ENCODE measurements at places on chromosomes 16 and 17.

DNA sequence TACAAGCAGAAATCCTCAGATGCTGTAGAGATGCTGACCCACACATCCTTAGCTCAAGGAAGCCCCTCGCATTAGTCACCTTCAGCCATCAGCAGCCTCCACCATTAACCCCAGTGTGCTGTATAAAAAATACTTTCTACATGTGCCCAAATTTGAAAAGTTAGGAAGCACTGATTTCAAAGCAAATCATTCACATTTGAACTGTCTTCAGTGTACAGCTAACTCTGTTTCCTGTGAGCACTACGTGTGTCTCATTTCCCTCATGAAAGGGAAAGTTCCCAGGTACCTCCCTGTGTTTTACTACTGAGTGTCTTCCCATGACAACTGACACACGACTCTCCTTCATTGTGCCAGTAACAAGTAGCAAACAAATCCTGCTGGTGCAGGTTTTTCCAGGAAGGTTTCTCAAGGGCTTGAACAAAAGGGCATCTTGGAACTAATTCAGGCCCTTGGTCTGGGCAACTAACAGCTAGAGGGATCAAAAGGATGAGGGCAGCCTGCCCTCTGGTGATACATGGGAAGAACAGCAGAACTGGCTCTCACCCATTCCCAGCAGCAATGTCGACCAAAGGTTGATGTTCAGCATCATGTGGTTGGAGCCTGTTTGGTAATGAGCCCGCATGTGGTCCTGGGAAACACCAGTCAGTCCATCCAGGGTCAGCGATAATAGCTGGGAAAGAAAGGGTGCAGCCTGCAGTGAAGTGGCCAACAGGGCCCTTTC is 4.0 kb downstream of the SLC35B1 start:
- no peak for DNase-seq

DNA sequence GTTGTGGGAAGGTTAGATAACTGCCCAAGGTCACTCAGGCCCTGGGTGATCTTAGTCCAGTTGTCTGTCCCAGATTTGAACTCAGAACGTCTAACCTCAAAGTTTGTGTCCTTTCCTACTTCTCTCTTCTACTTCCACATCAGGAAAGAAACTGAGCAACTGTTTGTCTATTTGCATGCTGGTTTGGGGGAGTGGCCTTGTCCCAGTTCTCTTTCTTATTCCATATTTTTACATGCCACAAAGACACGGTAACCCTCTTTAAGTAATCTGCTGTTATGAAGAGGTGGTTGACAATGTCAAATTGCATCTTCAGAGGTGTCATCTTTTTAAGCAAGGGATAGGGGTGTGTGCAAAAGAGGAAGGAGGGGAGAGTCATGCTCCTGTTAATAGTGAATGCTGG is 432.5 kb downstream of the HS3ST3B1 start:
- DNase-seq = no peak

GRCh38 chr17:29844339-29845048 is 85.5 kb downstream of the SSH2 start:
- DNase-seq = no peak

DNA sequence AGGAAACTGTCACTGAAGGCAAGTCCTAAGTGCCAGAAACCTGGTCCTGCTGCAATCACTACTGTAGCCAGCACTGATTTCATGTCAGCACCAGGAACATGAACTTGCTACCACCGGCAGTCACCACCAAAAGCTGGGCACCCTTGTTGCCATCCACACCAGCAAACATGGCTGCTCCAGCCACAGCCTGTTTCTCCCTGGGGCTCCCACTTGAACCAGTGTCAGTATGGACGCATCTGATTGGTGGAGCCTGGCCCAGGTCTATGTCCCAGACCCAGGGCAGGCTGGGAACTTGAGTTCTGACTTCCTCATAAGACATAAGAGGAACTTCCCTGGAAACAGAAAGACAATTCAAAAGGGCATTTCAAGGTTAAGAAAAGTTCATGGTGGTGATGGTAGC is 56.5 kb downstream of the COPRS start:
- no peak for DNase-seq

DNA sequence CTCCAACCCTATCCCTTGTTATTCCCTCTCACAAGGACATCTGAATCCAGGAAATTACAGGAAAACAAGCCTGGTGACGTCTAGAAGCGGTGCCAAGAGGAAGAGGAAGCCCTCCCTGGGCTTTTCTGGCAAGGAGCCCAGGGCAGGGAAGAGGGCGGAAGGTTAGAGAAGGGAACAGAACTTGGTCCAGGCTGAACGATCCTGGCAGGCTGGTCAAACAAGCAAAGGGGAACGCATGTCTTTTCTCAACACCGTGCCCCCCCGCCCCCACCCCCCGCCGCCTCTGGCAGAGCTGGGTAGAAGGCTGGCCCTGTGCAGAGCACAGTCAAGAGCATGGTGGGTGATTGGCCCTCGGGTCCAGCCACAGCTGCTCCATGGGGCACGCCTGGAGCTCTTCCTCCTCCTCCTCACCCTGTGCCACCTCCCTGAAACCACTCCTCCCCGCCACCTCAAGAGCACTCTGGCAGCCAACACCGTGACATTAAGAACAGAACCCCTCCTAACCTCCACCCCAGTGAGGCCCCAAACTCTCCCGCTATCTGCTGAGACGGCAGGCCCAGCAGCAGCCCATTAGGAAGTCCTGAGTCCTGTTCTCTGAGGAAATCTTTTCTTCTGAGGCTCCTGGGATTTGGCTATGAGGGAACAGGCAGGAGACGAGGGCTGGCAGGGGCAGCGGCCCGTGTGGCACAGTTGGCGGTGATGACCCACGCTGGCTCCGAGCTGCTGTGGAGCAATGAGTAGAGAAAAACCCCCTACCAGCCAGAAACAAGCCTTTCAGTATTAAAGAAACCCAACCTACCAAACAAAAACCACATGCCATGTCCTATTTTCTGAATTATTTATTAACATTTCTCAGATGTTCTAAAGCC is 7.3 kb downstream of the C16orf86 start:
- DNase-seq = no peak

DNA sequence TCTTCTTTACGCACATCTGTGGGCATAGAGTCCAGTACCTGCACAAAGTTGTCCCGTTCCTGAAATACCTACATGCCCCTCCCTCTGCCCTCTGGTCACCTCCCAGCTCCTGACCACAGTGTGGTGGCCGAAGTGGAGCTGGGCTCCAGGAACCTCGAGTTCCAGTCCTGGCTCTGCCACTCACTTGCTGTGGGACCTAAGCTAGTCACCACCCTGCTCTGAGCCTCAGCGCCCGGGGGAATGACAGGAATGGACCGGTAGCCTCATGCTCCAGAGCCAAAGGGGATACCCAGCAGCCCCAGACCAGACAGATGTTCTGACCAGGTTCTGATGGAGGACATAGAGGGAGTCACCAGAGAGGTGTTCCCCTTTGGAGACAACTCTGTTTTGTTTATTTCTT is 26.7 kb upstream of the ITGA3 start:
- no peak for DNase-seq

DNA sequence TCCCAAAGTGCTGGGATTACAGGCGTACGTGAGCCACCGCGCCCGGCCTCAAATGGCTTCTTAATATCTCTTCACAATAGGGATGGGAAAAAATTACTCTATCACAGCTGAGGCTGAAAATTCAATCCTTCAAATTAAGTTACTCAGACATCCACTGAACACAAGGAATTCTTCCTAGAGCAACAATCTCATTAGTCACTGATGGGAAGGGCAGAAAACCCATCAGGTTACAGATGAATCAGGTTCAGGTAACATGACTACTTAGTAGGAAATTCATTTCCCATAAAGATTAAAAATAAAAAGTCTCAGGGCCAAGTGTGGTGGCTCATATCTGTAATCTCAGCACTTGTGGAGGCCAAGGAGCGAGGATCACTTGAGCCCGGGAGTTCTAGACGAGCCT is 42.5 kb upstream of the ABR start:
- no peak for DNase-seq

DNA sequence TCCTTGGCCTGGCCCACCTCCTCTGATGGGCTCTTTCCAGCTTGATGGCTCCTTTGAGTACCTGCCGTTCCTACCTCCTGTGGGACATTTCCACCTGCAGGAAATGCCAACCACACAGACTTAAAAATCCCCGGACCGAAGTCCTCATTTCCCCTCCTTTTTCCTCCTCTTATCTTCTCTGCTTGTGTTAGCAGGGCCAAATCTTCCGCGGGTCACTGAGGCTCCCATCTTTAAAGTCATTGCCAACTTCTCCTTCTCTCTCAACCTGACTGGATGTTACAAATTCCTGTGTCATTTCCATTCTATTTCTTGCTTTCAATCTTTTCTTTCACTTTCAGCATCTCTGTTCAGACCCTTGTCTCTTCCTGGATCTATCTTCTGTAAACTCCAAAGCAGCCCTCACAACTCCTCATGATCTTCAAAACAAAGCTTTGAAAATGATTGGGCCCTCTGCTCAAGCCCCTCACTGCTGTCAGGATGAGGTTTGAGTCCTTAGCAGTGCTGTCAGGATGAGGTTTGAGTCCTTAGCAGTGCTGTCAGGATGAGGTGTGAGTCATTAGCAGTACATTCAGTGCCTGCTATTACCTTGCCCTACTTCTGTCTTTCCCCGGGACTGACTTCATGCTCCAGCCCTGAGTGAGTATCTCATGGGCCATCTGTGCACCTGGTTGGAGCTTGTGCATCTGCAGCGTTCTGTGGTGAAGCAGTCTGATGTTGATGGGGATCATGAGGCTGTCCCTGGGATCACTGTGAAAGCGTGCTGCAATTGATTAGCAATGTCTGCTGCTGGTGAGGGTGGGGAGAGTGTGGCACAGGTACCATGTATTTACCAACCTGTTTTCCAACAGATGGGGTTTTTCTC is 100.1 kb downstream of the IRF8 start:
- DNase-seq = no peak

All from activated T-cell treated with anti-CD3 and anti-CD28 coated beads for 1 hour (primary cell).